ENCODE measurements at places on chromosomes 3 and 15.

DNA sequence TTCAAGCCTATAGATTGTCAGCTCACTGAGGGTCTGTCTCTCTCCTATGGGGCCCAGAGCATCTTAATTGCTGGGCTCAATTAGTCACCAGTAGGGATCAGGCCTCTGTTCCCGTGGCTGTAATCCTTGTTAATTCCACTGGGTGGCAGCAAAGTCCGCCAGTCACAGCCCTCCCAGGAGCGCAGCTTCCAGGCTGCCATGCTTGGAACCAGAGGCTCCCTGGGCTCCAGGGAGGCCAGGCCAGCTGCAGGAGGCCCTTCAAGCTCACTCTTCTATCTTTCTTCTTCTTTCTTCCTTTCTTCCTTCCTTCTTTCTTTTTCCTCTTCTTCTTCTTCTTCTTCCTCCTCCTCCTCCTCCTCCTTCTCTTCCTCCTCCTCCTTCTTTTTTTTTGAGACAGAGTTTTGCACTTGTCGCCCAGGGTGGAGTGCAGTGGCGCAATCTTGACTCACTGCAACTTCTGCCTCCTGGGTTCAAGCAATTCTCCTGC, 14.4 kb downstream of the RNU5B-1 start:
- DNase-seq, result peak; percentile 89

GRCh38 chr15:38748710-38749109, 184.1 kb upstream of the RASGRP1 start:
- DNase-seq, result no peak

- no peak for DNase-seq
Observed at GRCh38 chr15:85071061-85071460, 89.4 kb downstream of the PDE8A start.

- DNase-seq, result no peak
Observed at GRCh38 chr3:197007953-197008352, 21.7 kb downstream of the MELTF start.

DNA sequence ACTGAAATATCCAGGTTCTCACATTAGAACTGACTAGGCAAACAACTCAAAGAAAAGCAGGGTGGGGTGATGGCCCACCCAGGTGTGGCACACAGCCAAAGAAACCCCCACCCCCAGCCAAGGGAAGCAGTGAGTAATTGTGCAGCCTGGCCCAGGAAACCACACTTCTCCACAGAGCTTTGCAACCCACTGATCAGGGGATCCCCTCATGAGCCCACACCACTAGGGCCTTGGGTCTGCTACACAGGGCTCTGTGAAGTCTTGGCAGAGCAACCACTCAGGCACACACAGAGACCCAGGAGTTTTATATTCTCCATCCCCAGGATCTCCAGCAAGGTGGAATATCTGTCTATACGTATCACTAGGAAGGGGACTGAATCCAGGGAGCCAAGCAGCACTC, 22.2 kb upstream of the TRIM42 start:
- DNase-seq, result no peak

DNA sequence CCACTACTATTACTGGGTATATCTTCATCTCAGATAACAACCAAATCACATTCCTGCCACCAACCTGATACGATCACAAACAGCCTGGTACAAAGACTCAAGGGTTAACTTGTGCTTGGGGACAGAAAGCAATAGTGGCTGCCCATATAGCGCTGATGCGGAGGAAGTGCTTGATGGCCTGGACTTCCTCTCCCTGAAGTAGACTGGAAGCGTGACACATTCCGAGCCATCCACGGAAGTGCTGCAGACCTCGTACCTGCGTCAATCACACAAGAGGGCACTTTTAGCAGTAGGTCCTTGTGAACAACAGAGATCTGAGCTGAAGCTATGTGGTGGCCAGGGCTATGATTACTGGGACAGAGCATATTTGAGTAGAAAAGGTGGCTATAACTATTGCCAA, 17.3 kb upstream of the C3orf62 start:
- DNase-seq, result no peak

DNA sequence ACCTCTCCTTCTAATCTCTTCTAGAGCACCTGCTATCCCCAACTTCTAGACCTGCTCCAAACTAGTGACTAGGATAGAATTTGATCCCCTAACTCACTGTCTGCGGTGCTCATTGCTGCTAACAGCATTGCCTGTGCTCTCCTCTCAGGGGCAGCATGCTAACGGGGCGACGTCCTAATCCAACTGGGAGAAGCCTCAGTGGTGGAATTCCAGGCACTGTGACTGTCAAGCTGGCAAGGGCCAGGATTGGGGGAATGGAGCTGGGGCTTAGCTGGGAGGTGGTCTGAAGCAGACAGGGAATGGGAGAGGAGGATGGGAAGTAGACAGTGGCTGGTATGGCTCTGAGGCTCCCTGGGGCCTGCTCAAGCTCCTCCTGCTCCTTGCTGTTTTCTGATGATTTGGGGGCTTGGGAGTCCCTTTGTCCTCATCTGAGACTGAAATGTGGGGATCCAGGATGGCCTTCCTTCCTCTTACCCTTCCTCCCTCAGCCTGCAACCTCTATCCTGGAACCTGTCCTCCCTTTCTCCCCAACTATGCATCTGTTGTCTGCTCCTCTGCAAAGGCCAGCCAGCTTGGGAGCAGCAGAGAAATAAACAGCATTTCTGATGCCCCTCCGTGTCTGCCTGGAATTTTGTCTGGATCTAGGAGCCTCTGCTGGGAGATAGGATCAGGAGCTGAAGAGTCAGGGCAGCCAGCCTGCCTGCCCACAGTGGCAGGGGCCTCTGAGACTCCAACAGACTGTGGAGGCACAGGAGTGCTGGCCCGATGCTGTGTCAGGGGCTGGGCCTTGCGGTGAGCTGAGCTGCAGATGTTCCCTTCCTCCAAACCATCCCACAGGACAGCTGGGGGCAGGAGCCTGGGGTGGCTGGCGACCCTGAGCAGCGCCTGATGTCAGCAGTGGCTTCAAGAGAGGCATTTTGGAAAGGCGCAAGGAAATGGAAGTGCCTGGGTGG, 3.0 kb downstream of the ISLR start:
- no peak for DNase-seq

DNA sequence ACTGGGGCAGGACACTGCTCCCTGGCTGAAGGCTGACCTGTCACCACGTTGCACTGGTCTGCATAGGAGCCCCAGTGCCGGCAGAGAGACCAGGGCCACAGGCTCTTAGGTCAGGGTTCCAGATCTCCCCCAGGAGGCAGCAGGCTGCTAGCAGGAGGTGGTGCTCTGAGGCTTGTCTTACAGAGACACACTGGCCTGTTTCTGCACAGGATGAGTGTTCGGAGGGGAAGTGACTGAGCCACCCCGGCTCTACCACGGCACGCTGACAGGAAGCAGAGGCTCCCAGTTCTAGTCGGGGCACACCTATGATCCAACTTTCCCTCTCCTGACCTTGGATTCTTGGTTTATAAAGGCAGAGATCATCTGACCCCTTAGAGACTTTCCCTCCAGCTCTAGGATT, 8.6 kb downstream of the FBXL22 start:
- no peak for DNase-seq

DNA sequence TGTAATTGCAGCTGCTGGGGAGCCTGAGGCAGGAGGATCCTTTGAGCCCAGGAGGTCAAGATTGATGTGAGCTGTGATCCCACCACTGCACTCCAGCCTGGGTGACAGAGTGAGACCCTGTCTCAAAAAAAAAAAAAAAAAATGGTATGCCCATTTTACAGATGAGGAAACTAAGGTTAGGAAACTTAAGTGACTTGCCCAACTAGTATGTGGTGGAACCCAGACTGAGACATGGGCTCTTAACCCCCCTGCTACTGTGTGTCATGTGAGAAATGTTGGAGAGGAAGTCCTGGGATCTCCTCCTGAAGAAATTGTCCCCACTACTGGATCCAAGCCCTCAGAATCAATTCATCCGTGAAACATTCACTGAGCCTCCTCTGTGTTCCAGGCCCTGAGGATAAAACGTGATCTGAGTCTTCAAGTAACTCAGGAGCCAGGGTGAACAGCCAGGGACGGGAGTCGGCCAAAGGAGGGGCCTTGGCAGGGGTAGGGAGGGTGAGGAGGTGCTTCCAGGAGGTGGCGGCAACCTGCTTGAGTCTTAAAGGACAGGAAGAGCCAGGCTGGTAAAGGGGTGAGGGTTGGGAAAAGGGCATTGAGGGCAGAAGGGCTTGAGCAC, 19.6 kb upstream of the RNU6-1 start:
- DNase-seq, result no peak

GRCh38 chr3:71269906-71270305, 313.6 kb downstream of the FOXP1 start:
- no peak for DNase-seq

- DNase-seq, result no peak
Observed at GRCh38 chr3:134955874-134956273, 160.8 kb downstream of the EPHB1 start.

DNA sequence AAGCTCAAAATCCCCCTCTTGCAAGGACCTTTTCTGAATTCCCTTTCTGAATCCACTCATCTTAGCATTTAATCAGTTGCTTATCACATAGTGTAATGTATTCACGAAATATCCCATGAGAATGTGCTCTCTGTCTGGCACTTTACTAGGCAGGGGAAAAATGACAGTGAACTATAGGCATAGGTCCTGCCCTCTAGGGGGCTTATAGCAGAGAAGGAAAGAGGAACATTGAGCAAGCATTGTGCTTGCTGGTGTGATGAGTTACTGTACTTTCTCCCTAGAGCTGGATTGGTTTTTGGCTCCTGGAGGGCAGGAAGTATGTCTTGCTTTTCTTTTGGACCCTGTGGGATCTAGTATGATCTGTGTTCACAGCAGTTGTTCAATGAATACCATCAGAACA, 26.5 kb downstream of the DUOX2 start:
- DNase-seq, result no peak

DNA sequence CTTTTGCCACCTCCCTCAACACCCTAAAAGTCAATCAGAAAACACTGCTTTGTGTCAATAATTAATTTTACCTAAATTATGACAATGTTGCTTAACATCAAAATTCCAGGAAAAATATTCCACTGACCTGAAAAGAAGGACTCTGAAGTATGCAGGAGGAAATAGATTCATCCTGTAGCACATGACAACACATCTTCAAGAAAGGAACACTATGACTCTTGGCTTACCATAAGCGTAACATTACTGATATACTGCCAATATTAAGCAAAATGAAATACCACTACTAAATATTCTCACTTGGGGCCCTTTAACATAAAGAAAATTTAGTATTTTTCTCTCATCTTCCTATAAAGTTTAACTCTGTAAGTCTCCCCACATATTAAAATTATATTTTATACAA, 9.6 kb downstream of the SUCLG2 start:
- no peak for DNase-seq

DNA sequence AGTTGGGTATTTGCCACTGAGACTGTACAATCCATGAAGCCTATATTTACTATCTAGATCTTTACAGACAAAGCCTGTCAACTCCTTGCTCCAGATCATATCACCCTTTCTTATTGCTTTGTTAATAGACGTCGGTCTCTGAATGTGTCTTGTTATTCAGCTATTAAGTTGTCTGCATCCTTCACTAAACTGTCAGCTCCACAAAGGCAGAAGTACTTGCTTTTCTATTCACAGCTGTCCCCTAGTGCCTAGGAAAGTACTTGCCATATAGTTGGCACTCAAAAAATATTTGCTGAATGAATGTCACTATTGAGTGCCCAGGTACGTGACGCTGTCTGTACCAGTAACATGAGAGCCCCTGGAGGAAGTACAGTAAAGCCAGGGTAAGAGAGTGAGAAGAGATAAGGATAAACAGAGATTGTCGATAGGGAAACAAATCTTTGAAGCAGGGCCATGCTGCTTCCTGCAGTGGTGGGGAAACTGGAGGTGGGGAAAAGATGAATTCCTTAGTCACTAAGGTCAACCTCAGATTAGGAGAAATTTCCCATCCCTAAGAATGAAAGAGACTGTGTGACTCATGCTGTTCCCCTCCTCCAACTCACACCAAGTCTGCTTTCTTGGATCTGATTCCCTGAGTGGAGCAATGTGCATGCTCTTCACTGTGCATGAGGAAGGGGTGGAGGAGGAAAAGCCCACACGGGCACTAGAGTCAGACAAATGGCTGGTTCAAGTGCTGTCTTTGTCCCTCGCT, 36.3 kb downstream of the PRICKLE2 start:
- DNase-seq, result peak; percentile 10

DNA sequence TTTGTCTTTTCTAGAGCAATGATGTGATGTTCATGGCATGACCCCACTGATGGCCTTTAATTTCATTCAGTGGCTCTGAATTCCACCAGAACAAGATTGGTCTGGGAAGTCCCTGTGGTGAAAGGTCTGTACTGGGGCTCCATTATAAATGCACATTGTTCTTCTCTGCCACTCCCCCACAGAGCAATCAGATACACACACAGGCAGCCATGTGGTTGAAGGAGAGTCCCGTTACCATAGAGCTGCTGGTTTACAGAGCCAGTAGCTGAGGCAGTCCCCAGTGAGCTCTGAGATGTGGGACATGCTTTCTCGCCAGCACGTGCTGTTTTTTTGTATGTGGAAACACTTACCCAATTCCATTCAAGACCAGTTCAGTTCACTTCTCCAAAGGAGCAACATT, 172.7 kb upstream of the TRIM42 start:
- no peak for DNase-seq

All from A673 (cell line).